ENCODE measurements at places on chromosomes 6 and 20. TPM values are rescaled to one million over a fixed set of nuclear protein-coding genes. Genes with fewer than 3 reads are reported as not detected.

Gene DYNLT2
- total RNA-seq, result 2.3 TPM

Gene CDSN
- total RNA-seq, result not detected

Gene UTRN
- total RNA-seq, result 179 TPM

Gene HLA-DQA2
- total RNA-seq, result 0.34 TPM

Gene ASIP
- total RNA-seq, result not detected

Gene PRL
- not detected for total RNA-seq

Gene PLN
- not detected for total RNA-seq

Gene OTOR
- total RNA-seq, result not detected

Gene ENPP4
- 9.3 TPM for total RNA-seq

Gene IL20RA
- not detected for total RNA-seq

Gene LINC00237
- not detected for total RNA-seq

Gene SULF2
- 0.68 TPM for total RNA-seq

Gene HTR1B
- total RNA-seq, result not detected

Gene SLC22A1
- total RNA-seq, result 1.8 TPM

Gene DOK5
- total RNA-seq, result not detected

Gene OR2H2
- not detected for total RNA-seq

Gene RBPJL
- not detected for total RNA-seq

Gene ENPP1
- 0.23 TPM for total RNA-seq

Gene RIMS1
- total RNA-seq, result not detected

Gene RIPPLY2
- total RNA-seq, result not detected

Gene FOXQ1
- total RNA-seq, result not detected

Gene PCSK2
- not detected for total RNA-seq

Gene GPSM3
- 260 TPM for total RNA-seq

Gene OSER1
- total RNA-seq, result 29.8 TPM

Gene HLA-DRB1
- 11.8 TPM for total RNA-seq

Gene BPI
- total RNA-seq, result not detected

Gene PI16
- total RNA-seq, result 0.86 TPM

Gene C20orf204
- 9.7 TPM for total RNA-seq

Gene TJAP1
- 47.6 TPM for total RNA-seq

Gene SIGLEC1
- 0.25 TPM for total RNA-seq

Gene QKI
- total RNA-seq, result 70.9 TPM

Gene MAD2L1BP
- total RNA-seq, result 40.2 TPM

Gene MRPS10
- total RNA-seq, result 28.5 TPM

Gene MROH8
- 2.5 TPM for total RNA-seq

Gene JAG1
- 0.28 TPM for total RNA-seq

Gene TENT5A
- total RNA-seq, result 2.8 TPM

Gene CST5
- not detected for total RNA-seq

Gene RNF39
- total RNA-seq, result not detected

Gene RBBP8NL
- not detected for total RNA-seq

Gene ZNF165
- 1.3 TPM for total RNA-seq

Gene WFDC5
- total RNA-seq, result not detected

Gene NOX3
- total RNA-seq, result not detected

Gene RHAG
- not detected for total RNA-seq

Gene PDE10A
- total RNA-seq, result not detected

Gene C20orf141
- not detected for total RNA-seq

Gene XKR7
- not detected for total RNA-seq

Gene MEI4
- not detected for total RNA-seq

Gene VSTM2L
- total RNA-seq, result not detected

Gene TPX2
- 111 TPM for total RNA-seq

Measured in activated naive CD8-positive, alpha-beta T cell treated with anti-CD3 and anti-CD28 coated beads, Interleukin-2, amount 10 ng/mL, durations not matched to agents 7 days and 5 days (primary cell).